ENCODE measurements at places on chromosomes 3 and 15.

- DNase-seq = no peak
Observed at GRCh38 chr15:82093774-82094211, 48.0 kb upstream of the MEX3B start.

GRCh38 chr3:123758081-123758564 lies 126.0 kb downstream of the MYLK start:
- DNase-seq = no peak

DNA sequence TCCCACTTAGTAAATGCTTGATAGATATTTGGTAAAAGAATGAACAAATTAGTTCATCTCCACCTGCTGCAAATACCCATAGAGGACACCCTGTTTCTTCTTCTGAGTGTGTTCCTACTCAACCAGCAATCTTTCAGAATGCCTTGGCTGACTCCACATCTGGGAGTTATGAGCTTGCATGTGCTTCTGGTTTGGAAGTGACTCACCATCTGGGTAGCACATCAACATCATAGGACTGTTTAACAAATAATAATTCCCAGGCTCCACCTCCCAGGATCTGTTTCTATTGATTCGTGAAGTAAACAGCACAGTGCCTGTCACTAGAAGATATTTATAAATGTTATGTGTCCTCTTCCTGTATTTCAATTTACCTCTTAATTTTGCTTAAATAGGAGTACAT lies 580.1 kb downstream of the ROBO2 start:
- no peak for DNase-seq

DNA sequence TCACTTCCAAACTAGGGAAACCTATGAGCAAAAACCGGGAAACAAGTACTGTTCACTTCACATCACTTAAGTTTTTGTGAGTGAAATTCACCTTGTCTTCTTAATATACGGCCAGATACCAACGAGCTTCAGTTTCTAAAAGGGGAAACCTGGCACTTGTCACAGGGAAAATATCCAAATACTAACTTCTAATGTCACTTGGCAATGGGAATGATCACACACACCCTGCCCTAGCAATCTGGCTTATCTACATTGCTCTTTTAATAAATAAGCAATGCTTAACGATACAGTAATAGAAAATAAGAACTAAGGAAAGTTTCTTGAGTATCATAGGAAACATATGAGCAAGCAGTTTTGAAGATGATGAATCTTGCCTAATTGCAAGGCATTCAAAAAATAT lies 34.6 kb upstream of the PLOD2 start:
- DNase-seq = no peak

DNA sequence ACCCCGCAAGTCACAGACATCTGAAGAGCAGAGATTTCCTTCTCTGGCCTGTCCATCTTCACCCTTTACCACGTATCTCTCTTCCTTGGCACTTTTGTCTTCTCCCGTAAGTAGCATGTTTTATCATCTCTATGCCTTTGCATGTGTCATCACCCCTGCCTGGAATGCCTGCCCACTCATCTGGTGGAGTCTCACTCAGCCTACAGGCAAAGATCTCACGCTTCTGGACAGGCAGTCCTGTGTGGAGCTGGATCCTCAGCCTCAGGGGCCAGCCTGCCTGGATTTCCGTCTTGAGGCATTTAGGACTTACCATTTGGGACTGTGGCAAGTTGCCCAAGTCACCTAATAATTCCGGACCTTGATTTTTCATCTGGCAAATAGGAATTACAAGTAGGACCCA lies 114.3 kb upstream of the CACNA2D3 start:
- no peak for DNase-seq

GRCh38 chr3:37608061-37608702 lies 253.5 kb upstream of the CTDSPL start:
- no peak for DNase-seq

- no peak for DNase-seq
Observed at GRCh38 chr3:45807681-45808540, 11.6 kb upstream of the SLC6A20 start.

GRCh38 chr15:52680761-52681160 lies 1.6 kb upstream of the ATOSA start:
- DNase-seq = no peak

DNA sequence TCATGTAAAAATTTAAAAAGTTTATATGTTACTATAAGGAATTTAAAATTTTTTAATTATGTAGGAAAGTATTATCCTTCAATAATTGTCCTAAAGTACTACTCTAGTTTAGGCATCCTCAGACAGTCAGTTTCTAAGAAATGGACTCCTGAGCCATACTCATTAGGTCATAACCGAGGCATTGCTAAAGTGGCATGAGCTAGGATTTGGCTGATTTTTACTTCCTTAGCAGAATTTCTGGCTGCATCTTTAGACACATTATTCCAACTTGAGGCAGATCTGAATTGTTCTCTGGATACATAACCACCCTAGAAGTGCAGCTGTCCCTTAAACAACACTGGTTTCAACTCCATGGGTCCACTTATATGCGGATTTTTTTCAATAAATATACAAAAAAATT lies 38.3 kb downstream of the IFT57 start:
- DNase-seq = no peak

GRCh38 chr15:52185151-52185561 lies 6.0 kb downstream of the GNB5 start:
- DNase-seq = no peak

- DNase-seq = no peak
Observed at GRCh38 chr15:95009635-95010034, 778.3 kb downstream of the MCTP2 start.

DNA sequence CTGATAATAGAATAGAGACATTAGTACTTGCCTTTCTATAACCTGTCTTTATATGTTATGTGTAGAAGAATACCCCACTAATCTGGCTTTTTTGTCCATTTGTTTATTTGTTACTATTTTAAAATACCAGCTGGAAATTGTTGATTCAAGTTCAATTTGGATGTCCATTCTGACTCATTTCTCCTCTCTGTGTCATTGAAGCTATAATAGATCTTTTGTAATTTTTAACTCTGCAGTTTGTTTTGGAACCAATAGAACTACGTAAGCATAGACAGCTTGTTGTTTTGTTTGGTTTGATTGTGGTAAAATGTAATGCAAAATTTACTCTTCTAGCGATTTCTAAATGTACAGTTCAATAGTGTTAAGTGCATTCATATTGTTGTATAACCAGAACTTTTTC lies 390.4 kb downstream of the ZIC1 start:
- DNase-seq = no peak

GRCh38 chr15:39362821-39363561 lies 217.9 kb upstream of the THBS1 start:
- no peak for DNase-seq

DNA sequence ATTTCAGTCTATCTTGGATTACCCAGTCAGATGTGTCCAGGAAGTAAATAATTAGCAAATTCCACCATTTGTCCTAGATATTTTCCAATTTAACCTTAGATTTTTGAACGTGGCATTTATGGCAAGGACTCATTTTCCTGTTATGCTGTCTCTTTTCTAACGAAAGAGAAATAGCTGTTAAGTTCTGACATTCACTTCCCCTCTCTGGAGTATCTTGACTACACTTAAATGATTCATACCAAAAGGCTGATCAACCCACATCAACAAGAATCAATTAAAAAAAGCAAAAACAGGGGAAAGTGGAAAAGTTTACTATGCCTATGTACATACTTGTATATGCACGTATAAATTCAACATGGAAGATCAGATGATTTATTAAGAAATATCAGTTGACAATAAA lies 149.9 kb downstream of the FRMD5 start:
- no peak for DNase-seq

GRCh38 chr3:58167431-58168351 lies 43.1 kb downstream of the DNASE1L3 start:
- peak; percentile 69 for DNase-seq

DNA sequence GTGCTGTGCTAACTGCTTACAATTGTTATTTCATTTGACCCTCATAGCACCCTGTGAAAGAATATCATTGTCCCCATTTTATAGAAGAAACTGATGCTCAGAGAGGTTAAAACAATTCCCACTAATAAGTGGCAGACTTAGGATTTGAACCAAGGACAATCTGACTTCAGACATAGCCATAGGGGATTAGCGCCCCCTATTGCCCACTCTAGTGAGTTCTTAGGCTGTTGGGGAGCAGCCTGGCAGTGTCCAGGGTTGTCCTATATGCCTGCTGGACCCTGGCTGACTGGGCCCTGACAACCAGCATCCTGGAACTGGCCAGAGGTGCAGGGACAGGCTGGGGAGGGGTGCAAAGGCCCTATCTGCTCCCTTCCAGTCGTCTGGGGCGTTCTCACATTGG lies 15.4 kb downstream of the DPH3 start:
- no peak for DNase-seq

- DNase-seq = no peak
Observed at GRCh38 chr3:94221829-94222228, 159.0 kb downstream of the NSUN3 start.

DNA sequence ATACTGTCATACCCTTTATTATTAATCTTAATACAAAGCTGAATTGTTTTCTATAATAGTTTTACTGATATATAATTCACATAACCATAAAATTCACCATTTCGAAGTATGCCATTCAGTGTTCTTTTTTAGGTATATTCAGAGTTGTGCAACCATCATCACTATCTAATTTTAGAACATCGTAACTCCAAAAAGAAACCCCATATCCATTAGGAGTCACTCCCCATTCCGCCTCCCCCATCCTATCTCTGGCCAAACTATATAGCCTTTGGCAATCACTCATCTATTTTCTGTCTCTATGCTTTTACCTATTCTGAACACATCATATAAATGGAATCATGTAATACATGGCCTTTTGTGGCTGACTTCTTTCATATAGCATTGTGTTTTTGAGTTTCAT lies 169.7 kb upstream of the GALNT15 start:
- no peak for DNase-seq

DNA sequence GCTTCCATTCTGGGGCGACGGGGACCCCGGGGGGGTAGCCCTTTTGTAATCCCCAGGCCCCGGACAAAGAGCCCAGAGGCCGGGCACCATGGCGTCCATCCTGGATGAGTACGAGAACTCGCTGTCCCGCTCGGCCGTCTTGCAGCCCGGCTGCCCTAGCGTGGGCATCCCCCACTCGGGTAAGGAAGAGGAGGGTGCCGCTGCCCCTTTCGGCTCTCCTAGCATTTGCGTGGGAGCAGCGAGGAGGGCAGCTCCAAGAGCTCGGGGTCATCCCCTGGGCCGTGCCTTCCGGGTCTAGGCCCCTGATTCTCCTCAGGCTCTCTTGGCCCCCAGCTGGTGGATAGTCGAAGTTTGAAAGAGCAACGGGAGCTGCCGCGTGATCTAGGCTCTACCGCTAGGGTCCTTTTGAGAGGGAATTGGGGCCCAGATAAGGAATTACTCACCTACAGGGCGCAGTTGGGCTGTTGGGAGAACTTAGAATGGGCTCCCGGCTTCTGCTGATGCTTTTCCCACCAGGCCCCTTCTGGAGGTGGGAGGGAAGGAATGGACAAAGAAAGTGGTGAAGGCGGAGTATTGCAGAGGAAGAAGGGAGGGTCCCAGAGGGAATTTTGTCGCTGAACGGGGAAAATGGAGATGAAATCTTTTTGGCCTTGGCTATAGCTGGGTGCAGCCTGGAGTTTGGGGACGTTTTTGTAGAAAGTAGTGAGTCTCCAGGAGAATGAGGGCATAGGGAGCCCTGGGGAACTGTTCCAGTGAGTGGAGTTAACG lies 615 bp downstream of the VPS18 start:
- DNase-seq = peak; percentile 74

DNA sequence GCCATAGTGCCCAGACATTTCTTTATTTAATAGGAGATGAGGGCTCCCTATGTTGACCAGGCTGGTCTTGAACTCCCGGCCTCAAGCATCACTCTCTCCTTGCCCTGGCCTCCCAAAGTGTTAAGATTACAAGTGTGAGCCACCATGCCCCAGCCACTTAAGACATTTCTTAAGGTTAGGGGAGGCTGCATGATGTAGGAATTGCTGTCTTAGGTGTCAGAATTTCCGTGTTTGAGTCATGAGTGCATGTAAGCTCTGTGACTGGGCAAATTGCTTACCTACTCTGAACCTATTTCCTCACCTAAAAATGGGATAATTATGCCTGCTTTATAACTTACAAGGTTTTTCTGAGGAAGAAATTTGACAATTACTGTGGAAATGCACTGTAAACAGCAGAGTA lies 34.2 kb upstream of the SIAH2 start:
- peak; percentile 16 for DNase-seq

DNA sequence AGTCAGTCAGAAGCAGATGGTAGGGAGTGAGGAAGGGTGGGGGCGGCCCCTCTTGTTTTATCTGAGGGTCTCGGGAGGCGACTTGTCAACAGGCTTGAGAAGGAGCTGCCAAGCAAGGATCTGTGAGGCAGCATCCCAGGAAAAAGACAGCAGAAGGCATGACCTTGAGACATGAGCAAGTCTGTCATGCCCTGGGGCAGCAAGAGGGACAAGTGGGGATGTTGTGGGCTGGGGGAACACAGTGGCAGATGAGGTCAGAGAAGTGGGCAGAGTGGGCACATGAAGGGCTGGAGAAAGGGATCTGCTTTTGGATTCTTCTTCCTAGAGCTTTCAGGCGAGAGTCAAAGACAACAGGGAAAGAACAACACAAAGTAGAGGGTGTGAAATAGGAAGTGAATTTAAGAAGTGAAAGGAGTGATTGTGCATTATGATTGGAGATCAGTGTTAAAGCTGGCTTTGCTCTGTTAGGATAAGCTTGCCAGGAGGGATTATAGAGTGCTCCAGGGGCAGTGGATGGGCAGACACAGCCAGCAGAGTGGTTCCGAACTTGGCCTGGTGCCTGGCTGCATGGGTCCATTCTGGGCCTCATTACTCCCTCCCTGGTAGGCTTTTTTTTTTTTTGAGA lies 73.3 kb downstream of the USP13 start:
- no peak for DNase-seq

- DNase-seq = no peak
Observed at GRCh38 chr15:31309893-31310606, 16.6 kb upstream of the KLF13 start.
